ENCODE measurements at places on chromosomes 4 and X.

- H3K36me3 ChIP-seq, result no peaks in the 10 kb centered on the region
- no peak for DNase-seq
- H3K27ac ChIP-seq, result no peak overlapping the region
- no peaks in the 10 kb centered on the region for H3K4me1 ChIP-seq
- no peak overlapping the region for H3K4me3 ChIP-seq
- no peaks in the 10 kb centered on the region for H3K27me3 ChIP-seq
Measured at GRCh38 chrX:115504167-115504566, 56.8 kb upstream of the PLS3 start.

DNA sequence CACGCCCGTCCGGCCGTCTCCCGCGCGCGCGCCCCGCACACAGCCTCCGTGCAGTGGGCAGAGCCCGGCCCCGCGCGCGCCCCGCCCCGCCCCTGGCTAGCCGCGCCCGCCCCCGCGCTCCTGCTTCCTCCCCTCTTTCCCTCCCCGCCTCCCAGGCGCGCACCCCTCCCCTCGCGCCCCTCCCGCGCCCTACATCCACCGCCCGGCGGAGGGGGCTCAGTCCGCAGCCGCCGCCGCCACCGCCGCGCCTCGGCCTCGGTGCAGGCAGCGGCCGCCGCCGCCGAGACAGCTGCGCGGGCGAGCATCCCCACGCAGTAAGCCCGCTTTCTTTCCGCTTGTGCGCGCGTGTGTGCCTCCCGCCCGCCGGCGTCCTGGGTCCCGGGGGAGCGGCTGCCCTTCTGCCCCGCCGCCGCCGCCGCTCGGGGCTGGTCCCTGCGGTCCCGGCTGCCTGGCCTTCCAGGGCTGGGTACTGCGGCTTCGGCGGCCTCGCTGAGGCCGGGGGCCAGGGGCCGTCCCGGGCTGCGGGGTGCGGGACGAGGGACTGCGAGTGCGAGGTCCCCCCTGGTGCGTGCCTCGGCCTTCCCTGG, at the start of gene FHL1:
Gene FHL1 (plus strand): TSS at position 219 of the 587 bp plus-strand sequence.
- H3K4me1 ChIP-seq, result no peaks in the 10 kb centered on the region
- peaks cover 2% of the 10 kb centered on the region for H3K27me3 ChIP-seq
- no peaks in the 10 kb centered on the region for H3K36me3 ChIP-seq
- DNase-seq, result no peak

- no peak overlapping the region for H3K4me3 ChIP-seq
- no peak for DNase-seq
- H3K4me1 ChIP-seq, result no peaks in the 10 kb centered on the region
- H3K27me3 ChIP-seq, result no peaks in the 10 kb centered on the region
- H3K36me3 ChIP-seq, result no peaks in the 10 kb centered on the region
Measured at GRCh38 chr4:12615822-12616221, 868.3 kb downstream of the RAB28 start.

DNA sequence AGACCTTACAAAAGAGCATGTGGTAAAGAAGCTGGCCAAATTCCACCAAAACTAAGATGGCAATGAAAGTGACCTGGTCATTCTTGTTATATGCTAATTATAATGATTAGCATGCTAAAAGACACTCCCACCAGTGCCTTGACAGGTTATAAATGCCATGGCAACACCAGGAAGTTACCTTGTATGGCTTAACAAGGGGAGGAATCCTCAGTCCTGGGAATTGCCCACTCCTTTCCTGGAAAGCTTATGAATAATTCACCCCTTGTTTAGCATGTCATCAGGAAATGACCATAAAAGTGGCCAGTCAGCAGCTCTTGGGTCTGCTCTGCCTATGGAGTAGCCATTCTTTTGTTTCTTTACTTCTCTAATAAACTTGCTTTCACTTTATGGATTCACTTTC, 87.9 kb downstream of the UPRT start:
- DNase-seq, result no peak
- H3K4me1 ChIP-seq, result no peaks in the 10 kb centered on the region
- no peak overlapping the region for H3K27ac ChIP-seq
- H3K4me3 ChIP-seq, result no peak overlapping the region
- no peaks in the 10 kb centered on the region for H3K36me3 ChIP-seq

DNA sequence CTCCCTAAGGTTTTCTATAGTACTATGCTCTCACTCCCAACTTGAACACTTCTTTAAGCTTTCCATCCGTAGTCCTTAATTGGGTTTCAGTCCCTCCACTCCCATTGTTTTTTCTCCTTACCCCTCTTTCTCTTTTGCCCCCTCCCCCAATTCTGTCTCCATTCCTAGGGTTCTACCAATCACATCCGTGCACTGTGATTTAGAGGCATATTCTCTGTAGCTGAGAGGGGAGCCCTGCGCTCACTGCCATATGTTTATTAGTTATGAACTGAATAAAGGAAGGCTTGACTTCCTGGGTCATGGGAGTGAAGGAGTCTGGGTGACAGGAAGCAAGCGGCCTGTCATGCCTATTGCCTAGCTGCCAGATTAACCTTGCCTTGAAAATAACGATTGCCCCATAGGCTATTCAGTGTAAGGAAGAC, 471 bp downstream of the MCTS1 start:
- no peaks in the 10 kb centered on the region for H3K27me3 ChIP-seq
- H3K36me3 ChIP-seq, result no peaks in the 10 kb centered on the region
- peak overlapping the region; percentile 76 for H3K4me3 ChIP-seq

- H3K4me3 ChIP-seq, result no peak overlapping the region
- no peaks in the 10 kb centered on the region for H3K4me1 ChIP-seq
- no peaks in the 10 kb centered on the region for H3K36me3 ChIP-seq
- no peaks in the 10 kb centered on the region for H3K27me3 ChIP-seq
Measured at GRCh38 chrX:88655460-88655859, 91.6 kb upstream of the CPXCR1 start.

GRCh38 chrX:67436867-67437266, 107.0 kb upstream of the AR start:
- H3K36me3 ChIP-seq, result no peaks in the 10 kb centered on the region
- H3K27ac ChIP-seq, result no peak overlapping the region
- no peak for DNase-seq

DNA sequence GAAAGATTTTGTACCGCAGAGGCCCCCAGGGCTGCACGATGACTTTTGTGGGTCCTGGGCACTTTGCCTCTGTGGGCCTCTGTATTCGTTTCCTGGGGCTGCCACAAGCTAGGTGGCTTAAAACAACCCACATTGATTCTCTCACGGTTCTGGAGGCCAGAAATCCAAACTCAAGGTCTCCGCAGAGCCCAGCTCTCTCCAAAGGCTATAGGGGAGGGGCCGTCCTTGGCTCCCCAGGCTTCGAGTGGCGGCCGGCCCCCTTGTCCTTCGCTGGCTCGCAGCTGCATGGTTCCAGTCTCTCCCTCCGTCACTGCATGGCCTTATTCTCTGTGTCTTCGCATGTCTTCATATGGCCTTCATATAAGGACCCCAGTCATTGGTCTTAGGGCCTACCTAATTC, 241.2 kb downstream of the EVC2 start:
- DNase-seq, result no peak
- H3K36me3 ChIP-seq, result no peaks in the 10 kb centered on the region
- H3K4me3 ChIP-seq, result no peak overlapping the region

DNA sequence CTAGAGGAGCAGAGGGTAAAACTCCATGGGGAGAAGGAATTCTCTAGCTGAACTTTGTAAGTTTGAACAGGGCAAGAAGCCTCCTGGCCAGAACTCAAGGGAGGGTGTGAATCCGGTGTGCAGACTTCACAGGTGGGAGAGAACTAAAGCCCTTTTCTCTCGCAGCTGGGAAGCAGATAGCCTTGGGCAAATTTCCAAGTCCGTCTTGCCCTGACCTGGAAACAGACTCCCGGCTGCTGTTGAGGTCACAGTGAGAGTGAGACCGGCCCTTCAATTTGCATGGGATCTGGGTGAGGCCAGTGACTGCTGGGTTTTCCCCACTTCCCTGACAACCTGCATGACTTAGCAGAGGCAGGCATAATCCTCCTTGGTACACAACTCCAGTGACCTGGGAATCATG, 94.5 kb upstream of the ZNF827 start:
- H3K36me3 ChIP-seq, result no peaks in the 10 kb centered on the region
- H3K4me3 ChIP-seq, result no peak overlapping the region
- H3K27me3 ChIP-seq, result no peaks in the 10 kb centered on the region
- DNase-seq, result no peak

- H3K27ac ChIP-seq, result no peak overlapping the region
- no peaks in the 10 kb centered on the region for H3K27me3 ChIP-seq
Measured at GRCh38 chr4:81982846-81983540, 390.8 kb downstream of the HNRNPD start.

DNA sequence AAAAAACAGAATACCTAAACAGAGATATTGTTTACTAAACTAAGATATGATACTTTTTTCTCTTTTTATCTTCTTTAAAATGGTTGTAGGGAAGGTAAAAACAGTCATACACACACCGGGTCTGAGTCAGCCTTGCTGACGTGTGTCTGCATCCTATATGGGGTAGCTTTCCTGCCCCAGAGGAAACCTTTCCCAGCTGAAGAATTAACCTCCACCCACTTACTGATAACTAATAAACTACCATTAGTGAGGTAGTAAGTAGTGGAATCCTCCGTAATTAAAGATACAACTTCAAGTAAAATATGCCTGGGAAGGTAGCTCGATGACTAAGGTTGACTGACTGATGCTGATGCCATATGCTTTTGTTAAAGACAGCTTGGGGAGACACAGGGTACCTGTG, 312.2 kb downstream of the DCTD start:
- no peak overlapping the region for H3K4me3 ChIP-seq
- H3K36me3 ChIP-seq, result no peaks in the 10 kb centered on the region
- no peak for DNase-seq
- no peak overlapping the region for H3K27ac ChIP-seq
- H3K27me3 ChIP-seq, result no peaks in the 10 kb centered on the region
- no peaks in the 10 kb centered on the region for H3K4me1 ChIP-seq

DNA sequence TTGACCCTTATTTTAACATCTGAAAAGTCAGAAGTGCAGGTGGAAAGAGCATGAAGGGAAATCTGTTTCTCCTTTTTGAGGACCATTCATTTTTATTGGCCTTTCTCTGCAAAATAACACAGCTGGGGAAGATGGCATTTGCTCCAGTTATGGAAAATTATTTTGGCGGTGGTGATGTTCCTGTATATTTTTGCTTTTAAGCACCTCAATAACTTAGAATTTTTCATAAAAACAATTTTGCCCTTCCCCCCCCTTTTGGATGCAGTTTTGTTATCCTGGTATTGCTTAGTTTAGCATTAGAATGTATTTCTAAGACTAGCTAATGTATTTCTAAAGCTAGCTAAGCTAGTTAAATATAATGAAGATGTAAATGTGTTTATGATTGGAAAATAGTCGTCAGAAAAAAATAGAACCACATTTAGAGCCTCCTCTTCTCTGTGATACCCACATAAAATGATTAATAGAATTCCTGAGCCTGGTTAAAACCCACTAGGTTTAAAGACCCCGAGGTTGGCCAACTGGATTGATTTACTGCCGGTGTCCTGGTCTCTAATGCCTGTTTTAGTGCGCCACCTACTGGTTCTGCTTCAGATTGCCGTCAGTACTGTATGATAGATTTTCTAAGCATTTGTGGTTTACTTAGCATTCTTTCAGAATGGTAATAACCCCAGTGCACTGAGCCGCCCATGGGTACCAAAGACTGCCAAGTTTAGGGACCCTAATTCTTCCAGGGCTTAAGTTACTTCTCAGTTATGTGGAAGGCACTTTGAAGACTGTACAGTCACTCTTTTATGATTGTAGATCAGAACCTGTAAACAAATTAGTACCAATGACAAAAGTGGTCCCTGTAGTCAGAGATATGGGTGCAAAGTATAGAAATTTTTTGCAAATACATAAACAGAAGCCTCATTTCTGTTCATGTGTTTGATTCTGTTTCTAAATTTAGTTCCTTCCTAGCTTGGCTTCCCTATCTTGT, 11.4 kb downstream of the KLF3 start:
- peaks cover 17% of the 10 kb centered on the region for H3K4me1 ChIP-seq
- no peak overlapping the region for H3K27ac ChIP-seq
- no peaks in the 10 kb centered on the region for H3K27me3 ChIP-seq
- DNase-seq, result peak; percentile 61

- no peaks in the 10 kb centered on the region for H3K4me1 ChIP-seq
- H3K27me3 ChIP-seq, result no peaks in the 10 kb centered on the region
- H3K27ac ChIP-seq, result no peak overlapping the region
- no peak for DNase-seq
Measured at GRCh38 chr4:107913283-107913899, 18.0 kb upstream of the CYP2U1 start.

- no peak for DNase-seq
- no peak overlapping the region for H3K4me3 ChIP-seq
- H3K27me3 ChIP-seq, result no peaks in the 10 kb centered on the region
- no peak overlapping the region for H3K27ac ChIP-seq
- H3K36me3 ChIP-seq, result no peaks in the 10 kb centered on the region
Measured at GRCh38 chrX:154828016-154828408, 6.5 kb downstream of the SMIM9 start.

GRCh38 chr4:26985873-26986272, 125.2 kb downstream of the STIM2 start:
- H3K4me3 ChIP-seq, result no peak overlapping the region
- H3K27me3 ChIP-seq, result no peaks in the 10 kb centered on the region
- no peak for DNase-seq
- H3K27ac ChIP-seq, result no peak overlapping the region

GRCh38 chr4:149465955-149466354, 349.7 kb downstream of the IQCM start:
- H3K4me3 ChIP-seq, result no peak overlapping the region
- H3K36me3 ChIP-seq, result no peaks in the 10 kb centered on the region
- H3K27me3 ChIP-seq, result no peaks in the 10 kb centered on the region
- H3K4me1 ChIP-seq, result no peaks in the 10 kb centered on the region

DNA sequence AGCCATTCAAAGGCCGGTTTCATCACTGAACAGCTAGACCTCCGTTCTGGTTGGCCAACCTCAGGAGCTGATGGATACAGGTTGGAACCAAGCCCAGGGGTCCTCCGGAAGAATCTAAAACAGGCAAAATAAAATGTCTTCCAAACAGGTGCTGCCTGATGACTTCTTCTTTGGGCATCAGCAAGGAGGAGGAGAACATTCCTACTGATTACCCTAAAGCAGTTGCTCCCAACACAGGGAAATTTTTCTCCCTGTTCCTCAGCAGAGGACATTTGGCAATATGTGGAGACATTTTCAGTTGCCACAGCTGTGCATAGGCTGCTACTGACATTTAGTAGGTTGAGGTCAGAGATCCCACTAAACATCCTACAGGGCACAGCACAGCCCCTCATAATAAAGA, 319.3 kb upstream of the PPARGC1A start:
- DNase-seq, result no peak
- no peak overlapping the region for H3K27ac ChIP-seq
- H3K4me1 ChIP-seq, result no peaks in the 10 kb centered on the region
- H3K4me3 ChIP-seq, result no peak overlapping the region

- no peaks in the 10 kb centered on the region for H3K4me1 ChIP-seq
- H3K36me3 ChIP-seq, result no peaks in the 10 kb centered on the region
- no peak overlapping the region for H3K27ac ChIP-seq
- H3K27me3 ChIP-seq, result no peaks in the 10 kb centered on the region
- no peak for DNase-seq
Measured at GRCh38 chrX:15382813-15383212, 1.4 kb downstream of the VEGFD start.

GRCh38 chrX:76802708-76803107, 375.2 kb downstream of the MAGEE1 start:
- no peak for DNase-seq
- no peaks in the 10 kb centered on the region for H3K4me1 ChIP-seq
- no peak overlapping the region for H3K27ac ChIP-seq

- H3K36me3 ChIP-seq, result no peaks in the 10 kb centered on the region
- no peak overlapping the region for H3K27ac ChIP-seq
- H3K4me3 ChIP-seq, result no peak overlapping the region
Measured at GRCh38 chrX:23062359-23062758, 62.6 kb downstream of the DDX53 start.
